Naive thymus-derived CD4-positive, alpha-beta T cell (primary cell): ENCODE measurements at places on chromosomes 4 and X. TPM values are rescaled to one million over a fixed set of nuclear protein-coding genes. Genes with fewer than 3 reads are reported as not detected.

- no peak overlapping the region for H3K27ac ChIP-seq
- no peaks in the 10 kb centered on the region for H3K36me3 ChIP-seq
- no peak overlapping the region for H3K4me3 ChIP-seq
Measured at GRCh38 chrX:40086569-40087335, 11.0 kb downstream of the BCOR start.

- H3K4me1 ChIP-seq, result peaks cover 7% of the 10 kb centered on the region
- no peak overlapping the region for H3K4me3 ChIP-seq
- no peaks in the 10 kb centered on the region for H3K27me3 ChIP-seq
- DNase-seq, result peak; percentile 43
Measured at GRCh38 chr4:54683616-54684346, 26.0 kb downstream of the KIT start.

GRCh38 chr4:121554382-121554781, 142.4 kb downstream of the ANXA5 start:
- H3K4me1 ChIP-seq, result no peaks in the 10 kb centered on the region
- H3K36me3 ChIP-seq, result no peaks in the 10 kb centered on the region
- no peak overlapping the region for H3K4me3 ChIP-seq
- H3K27me3 ChIP-seq, result no peaks in the 10 kb centered on the region

DNA sequence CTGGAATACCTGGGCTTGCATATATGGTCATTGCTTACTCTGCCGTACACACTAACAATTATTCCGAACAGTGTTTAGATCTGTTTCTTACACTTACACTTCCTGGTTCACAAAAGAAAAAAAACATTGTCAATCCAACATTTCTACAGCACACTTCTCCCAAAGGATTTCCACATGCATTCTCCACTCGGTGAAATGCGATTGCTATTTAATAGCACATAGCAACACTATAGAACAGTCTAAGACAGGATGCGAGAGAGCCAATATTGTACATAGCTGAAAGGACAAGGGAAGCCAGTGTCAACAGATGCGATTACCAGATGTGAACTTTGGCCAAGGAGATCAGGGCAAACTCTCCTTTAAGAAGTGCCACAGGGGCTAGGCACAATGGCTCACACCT, 220.7 kb upstream of the GPC4 start:
- H3K4me3 ChIP-seq, result no peak overlapping the region
- no peaks in the 10 kb centered on the region for H3K4me1 ChIP-seq
- H3K27me3 ChIP-seq, result no peaks in the 10 kb centered on the region
- H3K36me3 ChIP-seq, result no peaks in the 10 kb centered on the region

- DNase-seq, result no peak
- H3K4me1 ChIP-seq, result no peaks in the 10 kb centered on the region
- no peak overlapping the region for H3K4me3 ChIP-seq
Measured at GRCh38 chrX:120690344-120690743, 60.5 kb upstream of the C1GALT1C1 start.

DNA sequence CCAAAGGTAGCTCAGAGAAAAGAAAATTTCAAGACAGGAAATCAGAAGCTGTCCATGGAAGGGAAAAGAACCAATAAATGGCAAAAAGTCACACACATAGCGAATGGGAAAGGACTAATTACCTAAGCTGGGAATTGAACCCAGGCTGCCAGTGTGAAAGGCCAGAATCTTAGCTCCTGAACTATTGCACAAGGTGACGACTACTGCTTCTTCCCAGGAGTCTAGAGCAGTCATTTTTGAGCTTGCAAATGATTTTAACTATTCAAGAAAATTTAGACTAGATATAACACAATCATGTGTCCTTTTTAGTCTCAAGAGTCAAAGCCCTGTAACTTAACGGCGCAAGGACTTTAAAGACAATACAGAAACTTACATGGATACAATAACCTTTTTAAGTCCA, 34.1 kb upstream of the ZNF81 start:
- no peak overlapping the region for H3K4me3 ChIP-seq
- no peak for DNase-seq
- no peaks in the 10 kb centered on the region for H3K36me3 ChIP-seq
- H3K27me3 ChIP-seq, result no peaks in the 10 kb centered on the region
- H3K4me1 ChIP-seq, result no peaks in the 10 kb centered on the region

DNA sequence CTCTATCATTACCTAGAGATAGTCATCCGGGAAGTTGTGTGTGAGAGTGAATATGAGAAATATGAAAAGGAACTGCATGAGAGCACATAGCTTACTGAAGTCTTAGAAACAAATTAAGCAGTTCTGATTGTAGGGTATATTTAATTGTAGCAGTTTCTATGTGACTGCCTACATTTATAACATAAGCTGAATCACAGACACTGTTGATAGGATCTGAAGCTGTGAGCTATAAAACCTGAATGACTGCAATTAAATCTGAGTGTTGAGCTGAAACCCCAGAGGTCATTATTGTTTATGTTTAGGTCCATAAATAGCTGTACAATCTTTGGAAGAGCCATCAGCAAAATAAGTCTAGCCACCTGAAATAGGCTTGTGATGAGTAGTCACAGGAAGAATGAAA, 210.1 kb upstream of the CXCL13 start:
- H3K4me3 ChIP-seq, result no peak overlapping the region

Gene CYTL1
- not detected in 2 replicates for total RNA-seq

Gene HTRA3
- not detected for total RNA-seq

Gene CCKAR
- not detected for total RNA-seq

Gene CPXCR1
- not detected for total RNA-seq

Gene PABPC4L
- total RNA-seq, result not detected
